Stimulated activated CD8-positive, alpha-beta memory T cell treated with anti-CD3 and anti-CD28 coated beads, Interleukin-15, amount 100 ng/mL, for 48 hours (primary cell): ENCODE measurements at places on chromosomes 4 and X.

GRCh38 chr4:69057620-69058409 is 38.5 kb upstream of the UGT2B7 start:
- no peak for DNase-seq

GRCh38 chr4:68951806-68952585 is 392 bp upstream of the UGT2A3 start:
- no peak for DNase-seq

DNA sequence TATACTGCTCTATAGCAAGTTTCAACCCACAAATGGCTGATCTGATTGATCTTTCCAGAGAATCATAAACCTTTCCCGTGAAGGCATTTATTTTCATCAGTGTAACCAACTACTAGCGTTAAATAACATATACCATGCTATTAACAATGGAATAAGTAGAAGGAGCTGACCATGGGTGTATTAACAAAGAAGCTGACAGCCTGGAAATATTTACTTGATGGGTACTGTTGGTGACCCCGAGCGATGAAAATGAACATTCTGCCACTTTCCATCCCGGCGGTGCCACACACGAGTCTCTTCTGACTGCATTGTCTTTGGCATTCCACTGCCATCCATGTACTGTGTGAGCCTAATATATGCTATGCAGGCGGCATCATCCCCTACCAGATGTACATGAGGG is 304.4 kb downstream of the CAMK2D start:
- DNase-seq = no peak

- peak; percentile 34 for DNase-seq
Measured at GRCh38 chrX:17654116-17654515, 83.2 kb upstream of the SCML1 start.

GRCh38 chr4:36269101-36269500 is 12.3 kb upstream of the DTHD1 start:
- DNase-seq = no peak

- DNase-seq = no peak
Measured at GRCh38 chr4:8739317-8739716, 132.3 kb downstream of the HMX1 start.

GRCh38 chr4:41748074-41748570 is 403 bp downstream of the PHOX2B start:
- DNase-seq = no peak

DNA sequence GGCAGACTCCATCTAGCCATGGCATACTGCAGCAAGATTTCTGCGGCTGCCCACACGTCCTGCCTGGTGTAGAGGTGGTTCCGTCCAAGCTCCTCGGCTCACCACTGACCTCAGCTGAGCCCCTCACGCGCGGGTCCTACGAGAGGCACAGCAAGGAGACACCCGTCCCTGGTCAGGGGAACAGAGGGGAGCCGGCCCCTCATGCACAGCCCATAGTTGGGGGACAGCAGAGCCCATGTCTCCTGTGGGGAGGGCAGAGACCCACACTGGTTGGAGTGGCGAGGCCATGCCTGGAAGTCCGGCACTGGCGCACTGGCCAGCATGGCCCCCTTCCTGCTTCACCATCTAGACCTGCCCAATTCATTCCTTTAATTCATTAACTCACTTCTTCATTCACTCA is 80.8 kb downstream of the HTRA3 start:
- DNase-seq = no peak

DNA sequence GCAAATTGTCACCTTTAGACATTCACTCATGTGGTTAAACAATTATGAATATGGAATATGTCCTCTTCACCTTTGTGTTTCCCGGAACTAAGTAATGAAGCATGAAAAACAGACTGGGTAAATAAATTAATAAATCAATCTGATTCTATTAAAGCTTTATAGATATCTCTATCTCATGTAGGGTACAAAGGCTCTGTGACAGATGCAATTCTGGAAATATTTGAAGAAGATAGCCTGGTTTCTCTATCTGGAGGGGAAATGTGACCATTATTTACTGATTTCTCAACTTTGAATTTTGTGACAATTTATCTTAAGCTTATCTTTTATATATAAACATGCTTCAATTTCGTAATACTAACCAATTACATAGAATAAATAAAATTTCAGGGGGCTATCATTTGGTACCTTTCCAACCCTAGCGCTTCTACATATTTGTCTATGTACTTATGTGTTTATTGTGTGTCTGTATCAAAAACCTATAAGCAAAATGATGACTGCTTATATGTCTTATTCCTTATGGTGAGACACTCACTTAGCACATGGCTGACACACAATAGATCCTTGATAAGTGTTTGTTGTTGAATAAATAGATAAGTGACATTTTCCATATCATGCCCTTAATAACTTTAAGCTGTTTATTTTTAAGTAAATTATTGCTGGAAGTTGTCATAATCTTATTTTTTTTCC is 9.9 kb downstream of the CTSO start:
- no peak for DNase-seq

GRCh38 chrX:74382613-74383012 is 38.7 kb upstream of the SLC16A2 start:
- peak; percentile 23 for DNase-seq

GRCh38 chrX:77793946-77794345 is 7.9 kb upstream of the ATRX start:
- no peak for DNase-seq

DNA sequence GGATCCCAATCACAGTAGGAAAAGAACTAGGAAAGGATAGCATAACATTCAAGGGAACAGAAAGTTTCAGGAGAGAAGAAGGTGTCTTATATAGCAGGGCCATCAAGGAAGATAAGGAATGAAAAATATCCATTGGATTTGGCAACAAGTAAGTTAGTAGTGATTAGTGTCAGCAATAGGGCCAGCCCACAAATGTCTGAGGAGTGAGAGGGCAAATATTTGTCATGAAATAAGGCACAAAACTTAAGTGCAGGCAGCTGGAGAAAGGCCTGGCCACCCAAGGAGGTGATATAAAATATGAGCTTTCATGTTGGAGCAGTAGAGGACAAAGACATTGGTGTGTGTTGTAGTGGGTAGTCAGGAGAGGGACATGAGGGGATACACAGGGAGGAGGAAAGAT is 132.1 kb downstream of the COL4A6 start:
- no peak for DNase-seq

DNA sequence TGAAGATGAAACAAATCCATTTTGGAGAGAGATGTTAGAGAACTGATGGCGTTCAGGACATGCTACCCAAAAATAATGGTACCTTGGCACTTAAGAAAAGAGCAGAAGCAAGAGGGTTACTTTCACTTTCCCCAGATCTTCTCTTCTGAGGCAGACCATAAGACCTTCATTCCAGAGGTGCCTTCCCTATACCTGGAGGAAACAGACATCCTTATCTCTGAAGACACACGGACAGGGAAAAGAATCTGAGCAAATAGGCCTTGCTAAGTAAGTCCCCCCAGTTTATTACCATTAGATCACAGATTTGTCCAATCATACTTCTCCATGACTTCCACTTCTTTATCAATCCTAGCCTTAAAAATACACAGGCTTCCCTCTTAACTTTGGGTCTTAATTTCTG is 2.0 kb upstream of the FGF2 start:
- no peak for DNase-seq

DNA sequence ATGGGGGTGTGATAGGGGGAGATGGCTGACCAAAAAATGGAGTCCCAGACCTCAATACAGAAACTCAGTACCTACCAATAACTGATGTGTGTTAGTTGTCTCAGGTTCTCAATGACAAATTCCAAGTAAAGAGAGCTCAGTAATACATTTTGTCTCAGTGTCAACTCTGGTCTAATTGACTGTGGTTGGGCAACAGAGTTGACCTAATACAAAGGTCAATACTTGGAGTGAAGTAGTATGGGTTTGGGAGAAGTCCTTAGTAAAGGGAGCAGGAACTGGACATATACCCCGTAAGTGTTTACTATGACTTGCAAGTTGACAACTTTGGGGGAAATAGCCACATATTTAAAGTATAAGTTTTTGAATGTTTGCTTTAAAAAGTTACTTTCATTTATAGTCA is 20.5 kb upstream of the LCORL start:
- DNase-seq = no peak

DNA sequence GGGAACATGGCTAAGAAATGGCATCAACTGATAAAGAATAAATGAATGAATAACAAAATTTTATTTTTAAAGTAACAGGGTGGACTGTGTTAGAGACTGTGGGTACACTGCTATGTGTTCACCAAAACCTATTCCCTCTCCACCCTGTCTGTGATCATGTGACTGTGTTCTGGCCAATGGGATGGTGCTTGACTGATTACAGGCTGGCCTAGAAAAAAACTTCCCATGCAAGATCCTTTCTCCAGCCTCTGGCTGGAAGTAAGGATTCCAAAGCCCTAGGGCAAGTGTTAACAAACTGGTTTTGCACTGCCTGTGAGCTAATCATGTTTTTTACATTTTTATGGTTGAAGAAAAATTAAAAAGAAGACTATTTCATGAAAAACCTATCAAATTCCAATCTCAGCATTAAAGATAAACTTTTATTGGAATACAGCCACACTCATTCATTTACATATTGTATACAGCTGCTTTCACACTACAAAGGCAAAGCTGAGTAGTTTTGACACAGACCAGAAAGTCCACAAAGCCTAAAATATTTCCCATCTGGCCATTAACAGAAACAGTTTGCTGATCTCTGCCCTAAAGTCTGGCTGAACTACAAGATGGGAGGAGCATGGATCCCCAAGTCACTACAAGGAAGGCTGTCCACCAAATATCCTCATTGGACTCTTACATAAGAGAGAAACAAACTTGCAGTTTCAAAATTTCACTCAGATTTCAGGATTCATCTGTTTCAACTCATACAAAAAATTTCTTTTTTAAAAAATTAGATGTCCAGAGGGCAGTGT is 133.2 kb downstream of the ARHGAP6 start:
- DNase-seq = no peak

GRCh38 chr4:79833857-79834256 is 239.2 kb downstream of the ANTXR2 start:
- DNase-seq = no peak

DNA sequence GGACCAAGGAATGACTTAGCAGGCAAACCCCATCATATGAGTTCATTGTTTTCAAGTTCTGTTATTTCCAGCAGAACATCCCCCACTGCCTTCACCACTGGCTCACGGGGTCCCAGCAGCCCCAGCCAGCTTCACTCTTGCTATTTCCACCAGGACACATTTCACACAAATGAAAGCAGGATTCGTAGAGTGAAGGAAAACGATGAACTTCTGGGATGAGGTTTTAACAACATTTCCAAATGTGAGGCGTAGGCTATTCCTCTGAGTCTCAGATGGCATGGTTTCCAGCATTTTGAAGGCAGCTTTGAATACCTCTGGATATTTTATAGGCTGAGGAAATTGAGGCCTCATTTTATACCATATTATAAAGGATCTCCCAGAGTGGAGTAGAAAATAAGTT is 32.9 kb upstream of the EGFL6 start:
- DNase-seq = no peak

GRCh38 chr4:22678940-22679854 is 13.5 kb upstream of the GBA3 start:
- DNase-seq = no peak

DNA sequence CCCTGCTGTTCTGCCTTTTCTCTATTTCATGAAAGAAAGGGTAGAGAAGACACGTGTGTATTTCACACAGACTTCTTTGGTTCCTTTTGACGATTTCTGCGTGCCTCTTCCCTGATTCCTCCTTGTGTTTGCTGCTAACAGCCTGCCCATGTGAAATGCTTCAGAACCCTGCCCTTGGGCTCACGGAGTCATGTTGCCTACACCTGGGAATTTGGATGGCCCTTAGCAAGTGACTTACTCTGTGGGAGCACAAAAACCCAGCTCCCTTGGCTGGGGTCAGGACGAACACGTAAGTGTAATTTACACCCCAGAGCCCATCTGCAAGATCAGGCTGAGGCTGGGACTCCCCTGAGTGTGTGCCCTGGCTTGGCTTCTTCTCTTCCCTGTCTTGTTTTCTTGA is 220.3 kb upstream of the BCOR start:
- no peak for DNase-seq

- DNase-seq = no peak
Measured at GRCh38 chr4:120299631-120300030, 233.0 kb upstream of the MAD2L1 start.

DNA sequence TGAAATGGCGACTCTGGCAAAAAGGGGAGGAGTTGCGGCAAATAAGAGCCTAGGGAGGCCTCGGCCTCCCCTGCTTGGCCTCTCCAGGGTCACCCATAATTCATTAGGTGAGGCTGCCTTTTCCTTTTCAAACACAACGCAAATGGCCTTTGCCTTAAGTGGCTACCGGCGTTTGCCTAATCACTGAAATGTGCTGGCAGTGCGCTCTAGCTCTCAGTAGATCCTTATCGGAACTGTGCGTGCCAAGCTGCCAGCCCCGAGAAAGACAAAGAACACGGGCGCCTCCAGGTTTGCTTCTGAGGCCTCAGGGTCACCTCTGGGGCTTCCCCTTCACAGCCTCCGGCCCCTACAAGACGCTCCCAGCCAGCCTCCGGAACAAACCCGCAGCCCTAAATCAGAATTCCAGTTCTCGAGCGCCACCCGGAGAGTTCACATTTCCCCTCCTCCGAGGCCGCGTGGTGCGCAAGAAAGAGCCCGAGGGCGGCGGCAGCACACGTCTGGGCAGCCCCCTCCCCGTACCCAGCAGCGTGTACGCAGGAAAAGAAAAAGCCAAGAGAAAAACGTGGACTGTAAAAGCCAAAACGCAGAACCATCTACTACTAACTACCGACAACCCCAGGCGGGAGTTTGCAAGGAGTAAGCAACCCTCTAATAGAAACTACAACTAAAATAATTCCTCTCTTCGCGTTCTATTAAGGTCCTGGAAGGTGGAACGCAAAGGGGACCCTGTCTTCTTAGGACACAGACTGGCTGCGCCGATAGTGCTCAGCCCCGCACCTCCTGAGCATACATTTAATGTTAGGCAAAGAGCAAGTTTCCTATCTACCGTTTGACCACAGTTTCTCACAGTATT is 76.5 kb upstream of the BCOR start:
- DNase-seq = peak; percentile 67

GRCh38 chr4:96145601-96146000 is 305.7 kb downstream of the PDHA2 start:
- no peak for DNase-seq

DNA sequence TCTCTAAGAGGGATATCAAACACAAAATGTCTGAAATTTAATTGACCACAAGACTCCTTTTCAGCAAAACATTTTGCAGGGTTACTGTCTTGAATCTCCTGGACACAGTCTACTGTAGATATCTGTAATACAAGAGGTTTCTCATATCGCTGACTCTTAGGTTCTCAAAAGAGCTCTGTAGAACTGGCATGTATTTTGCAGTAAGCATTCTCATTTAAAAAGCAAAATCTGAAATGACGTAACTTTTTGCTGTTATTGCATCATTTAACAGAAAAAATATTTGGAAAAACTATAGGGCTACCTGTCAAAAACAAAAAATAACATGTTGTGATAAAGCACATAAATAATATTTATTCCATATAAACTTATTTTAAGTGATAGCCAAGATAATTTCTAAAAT is 114.2 kb downstream of the CDS1 start:
- DNase-seq = no peak
